NCI-H1930 (cell line): ENCODE measurements at places on chromosomes 12 and 14.

DNA sequence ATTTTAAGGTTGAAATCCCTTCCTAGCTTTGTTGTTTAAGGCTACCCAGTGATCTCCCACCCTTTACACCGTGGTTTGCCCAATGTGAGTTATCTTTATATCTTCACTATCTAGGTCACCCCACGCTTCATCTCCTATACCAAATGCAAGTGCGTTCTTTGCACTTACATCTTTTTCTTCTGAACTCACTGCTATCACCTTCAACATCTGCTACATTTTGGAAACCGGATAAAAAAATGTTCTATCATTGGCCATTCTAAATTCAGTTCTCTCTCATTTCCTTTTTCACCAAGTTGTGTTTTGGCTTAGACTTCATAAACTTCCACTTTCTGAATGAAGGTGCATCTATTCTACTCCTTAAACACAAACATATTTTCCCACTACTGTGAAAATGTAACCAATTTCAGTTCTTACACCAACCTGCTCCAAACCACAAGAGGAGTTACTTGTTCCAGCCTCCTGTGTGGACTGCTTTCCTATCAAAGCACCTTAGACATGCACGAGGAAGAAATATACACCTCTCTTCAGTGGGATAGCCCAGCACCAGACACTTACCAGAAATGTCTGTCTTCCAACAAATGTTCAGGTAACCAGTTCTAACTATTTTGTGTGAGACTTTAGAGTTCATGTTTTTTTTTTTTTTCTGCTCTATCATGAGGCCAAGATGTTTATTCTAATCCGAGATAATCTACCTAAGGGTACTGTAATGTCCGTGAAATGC is 21.9 kb downstream of the CLEC9A start:
- no peak for DNase-seq

- DNase-seq = no peak
These were observed 81.5 kb downstream of the ESR2 start for GRCh38 chr14:64212666-64213065.

DNA sequence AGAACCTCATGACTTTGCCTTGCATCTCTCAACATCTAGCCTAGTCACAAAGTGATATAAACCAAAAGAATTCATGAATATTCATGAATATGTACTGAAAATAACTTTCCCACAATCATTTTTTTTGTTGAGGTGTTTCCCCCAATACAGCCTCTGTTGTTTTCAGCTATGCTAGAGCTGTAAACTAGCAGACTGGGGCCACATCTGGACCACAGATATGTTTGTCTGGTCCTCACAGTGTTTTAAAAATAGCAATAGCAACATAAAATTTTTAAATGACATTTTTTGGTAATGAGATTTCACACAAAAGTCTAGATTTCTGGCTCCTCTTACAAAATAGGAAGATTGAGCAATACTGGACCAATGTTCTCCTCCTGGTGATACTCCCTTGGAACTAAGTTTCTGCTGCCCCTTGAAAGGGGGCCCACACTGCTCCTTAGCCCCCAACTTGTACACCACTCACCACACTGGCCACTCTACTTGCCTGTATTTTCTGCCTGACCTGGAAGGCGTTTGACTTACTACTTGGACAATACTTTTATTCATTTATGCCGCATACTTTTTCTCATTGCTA is 81.2 kb downstream of the BMP4 start:
- DNase-seq = no peak

GRCh38 chr12:132186208-132186856 is 42.1 kb downstream of the NOC4L start:
- no peak for DNase-seq

DNA sequence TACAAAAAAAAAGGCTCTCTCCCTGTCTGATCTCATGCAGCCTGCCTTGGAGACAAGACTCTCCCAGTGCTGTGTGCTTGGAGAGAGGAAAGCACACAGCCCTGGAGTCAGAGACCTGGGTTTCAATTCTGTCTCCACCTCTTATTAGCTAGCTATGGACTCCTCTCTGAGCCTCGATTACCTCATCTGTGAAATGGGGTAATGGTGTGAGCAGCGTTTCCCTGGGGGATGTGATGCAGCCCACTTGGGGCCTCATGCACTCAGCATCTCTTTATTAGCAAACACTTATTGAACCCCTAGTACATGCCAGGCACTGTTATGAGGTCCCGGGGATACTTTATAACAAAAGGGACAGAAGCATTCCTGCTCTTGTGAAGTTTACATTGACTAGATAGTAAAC is 12.5 kb downstream of the SDS start:
- DNase-seq = no peak

- no peak for DNase-seq
These were observed 290.9 kb downstream of the BTG1 start for GRCh38 chr12:91854725-91855124.

DNA sequence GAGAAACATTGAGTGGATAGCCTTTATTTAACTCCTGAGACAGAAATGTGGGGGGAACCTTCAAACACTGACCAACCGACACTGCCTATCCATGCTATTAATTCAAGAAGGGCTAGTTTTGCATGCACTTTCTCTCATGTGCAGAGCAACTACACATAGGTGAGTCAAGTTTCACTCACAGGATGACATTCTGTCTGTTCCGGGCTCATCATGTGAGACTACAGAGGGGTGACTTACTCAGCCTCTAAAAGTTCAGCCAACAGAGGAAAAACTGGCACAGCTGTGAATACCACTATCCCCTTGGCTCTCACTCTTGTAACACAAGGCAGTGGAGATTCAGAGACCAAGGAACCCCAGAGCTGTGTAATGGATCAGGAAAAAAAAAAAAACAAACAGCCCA is 13.3 kb downstream of the BEST3 start:
- no peak for DNase-seq

DNA sequence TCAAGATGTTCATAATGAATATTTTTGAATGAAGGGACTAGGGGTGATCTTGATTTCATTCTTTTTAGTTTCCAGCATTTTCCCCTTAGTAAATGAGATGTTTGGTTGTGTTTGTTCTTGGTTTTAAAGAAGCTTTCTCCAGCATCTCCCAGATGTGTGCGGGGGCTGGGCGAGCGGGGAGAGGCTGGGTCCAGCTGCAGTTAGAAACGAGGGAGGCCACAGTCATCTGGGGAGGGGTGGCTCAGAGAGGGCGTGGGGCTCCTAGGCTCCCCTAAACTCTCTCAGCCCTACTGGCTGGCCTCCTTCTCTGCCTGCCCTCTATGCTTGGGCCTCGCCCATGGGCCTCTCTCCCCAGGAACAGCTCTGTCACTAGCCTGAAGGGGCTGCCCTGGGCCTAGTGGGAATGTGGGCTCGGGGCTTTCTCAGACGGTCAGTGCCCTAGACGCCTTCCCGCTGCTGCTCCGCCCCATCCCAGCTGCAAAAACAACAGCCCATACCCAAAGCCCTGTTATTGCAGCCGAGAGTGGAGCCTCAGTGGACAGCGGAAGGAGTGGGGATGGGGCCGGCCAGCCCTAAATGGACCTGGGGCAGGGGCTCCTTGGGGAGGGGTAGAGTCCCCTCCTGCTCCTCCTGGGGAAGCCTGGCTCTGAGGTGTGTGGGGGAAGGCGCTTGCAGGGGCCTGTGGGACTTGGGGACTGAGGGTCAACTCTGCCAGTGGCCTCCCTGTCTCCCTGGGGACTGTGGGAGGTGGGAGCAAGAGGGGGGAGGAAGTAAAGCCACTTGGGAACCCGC is 18.3 kb upstream of the EIF2B2 start:
- no peak for DNase-seq

DNA sequence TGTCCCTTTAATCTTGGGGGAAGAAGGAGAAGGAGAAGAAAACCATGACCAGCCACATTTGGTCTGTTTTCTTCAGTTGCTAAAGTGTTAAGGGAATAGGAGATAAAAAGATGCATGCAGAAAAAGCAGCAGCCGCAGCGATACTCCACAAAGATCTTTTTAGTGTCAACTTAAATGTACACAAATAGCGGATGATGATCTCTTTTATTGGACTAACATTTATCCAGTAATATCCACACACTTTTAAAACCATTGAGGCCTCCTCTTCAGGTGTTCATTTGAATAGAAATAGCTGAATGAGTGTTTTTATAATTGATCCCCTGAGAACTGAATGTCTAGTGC is 83.5 kb downstream of the PAPOLA start:
- no peak for DNase-seq

DNA sequence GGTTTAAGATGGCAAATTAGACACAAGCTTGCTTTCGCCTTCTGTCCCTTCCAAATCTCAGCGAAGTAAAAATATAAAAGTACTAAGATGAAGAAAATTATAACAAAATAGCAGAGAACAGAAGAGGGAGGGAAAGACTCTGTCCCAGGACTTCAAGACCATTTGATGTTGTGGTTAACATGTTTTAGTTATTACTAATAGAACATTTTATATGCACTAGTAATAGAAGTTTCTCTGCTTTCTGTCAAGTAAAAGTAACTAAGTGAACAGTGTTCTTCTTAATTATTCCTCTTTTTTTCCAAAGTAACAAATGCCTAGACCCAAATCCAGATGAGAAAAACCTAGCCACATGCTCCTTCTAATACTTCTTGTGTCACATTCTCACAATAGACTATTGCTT is 85.1 kb upstream of the DAAM1 start:
- no peak for DNase-seq

- no peak for DNase-seq
These were observed 172.4 kb downstream of the PHETA1 start for GRCh38 chr12:111196532-111196931.

- DNase-seq = peak; percentile 88
These were observed 151.6 kb downstream of the SYT1 start for GRCh38 chr12:79016181-79016580.

- DNase-seq = no peak
These were observed 161.9 kb upstream of the WSCD2 start for GRCh38 chr12:107967170-107967569.

DNA sequence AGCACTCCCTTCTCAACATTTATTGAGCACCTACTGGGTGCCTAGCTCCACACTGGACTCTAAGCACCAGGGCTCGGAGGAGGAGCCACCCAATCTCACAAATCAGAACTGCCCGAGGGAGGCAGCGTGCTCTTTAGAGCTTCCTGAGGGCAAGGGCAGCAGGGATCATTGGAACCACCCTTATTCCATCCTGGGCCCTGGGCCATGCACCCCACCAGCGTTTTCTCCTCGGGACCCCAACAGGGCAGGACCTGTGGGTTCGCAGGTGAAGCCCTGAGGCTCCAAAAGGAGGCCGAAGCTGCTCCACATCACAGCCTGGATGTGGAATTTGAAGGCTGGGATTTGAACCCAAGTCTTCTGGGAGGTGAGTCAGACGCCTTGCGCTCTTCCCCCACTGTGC is 15.4 kb downstream of the TMEM119 start:
- no peak for DNase-seq

GRCh38 chr14:31726337-31726736 is 165.1 kb downstream of the NUBPL start:
- DNase-seq = no peak

DNA sequence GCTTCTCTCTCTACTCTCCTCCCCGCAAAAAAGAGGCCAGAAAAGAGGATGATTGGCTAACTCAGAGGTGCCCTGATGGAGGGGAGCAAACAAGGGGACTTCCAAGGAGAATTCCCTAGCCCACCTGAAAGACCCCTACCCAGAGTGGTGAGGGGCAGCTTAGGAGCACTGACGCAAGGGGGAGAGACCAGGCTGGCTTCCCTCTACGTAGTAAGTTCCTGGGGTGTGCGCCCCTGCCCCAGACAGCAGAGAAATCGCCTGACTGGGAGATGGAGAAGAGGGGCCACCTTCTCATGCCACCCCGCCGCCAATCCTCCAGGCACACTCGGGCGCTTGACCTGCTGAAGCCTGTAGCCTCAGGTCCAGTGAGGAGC is 2.1 kb upstream of the DIO3 start:
- DNase-seq = no peak

DNA sequence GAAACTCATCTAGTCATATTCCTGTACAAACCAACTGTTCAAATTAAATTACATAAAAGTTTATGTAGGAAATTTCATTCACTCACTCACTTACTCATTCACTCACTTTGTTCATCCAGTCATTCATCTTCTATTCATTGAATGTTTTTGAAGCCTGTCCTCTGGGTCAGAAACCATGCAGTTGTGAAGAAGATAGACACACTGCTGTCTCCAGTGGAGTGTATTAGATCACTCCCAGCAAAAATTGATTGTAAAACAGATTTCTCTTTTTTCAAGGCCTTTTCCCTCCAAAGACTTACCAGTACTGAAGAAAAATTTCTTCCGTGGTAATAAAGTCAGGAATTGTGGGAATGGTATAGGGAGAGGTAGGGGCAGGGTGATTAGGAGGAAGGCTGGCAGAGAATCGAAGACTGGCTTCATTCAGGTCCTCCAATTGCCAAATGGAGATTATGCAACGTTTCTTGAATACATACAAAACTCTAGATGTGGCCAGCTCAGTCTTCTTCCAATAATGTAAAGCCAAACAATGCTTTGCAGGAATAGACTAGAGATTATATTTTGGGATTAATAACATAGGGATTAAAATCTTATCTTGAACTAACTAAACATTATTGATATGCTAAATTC is 9.1 kb downstream of the LRRK2 start:
- no peak for DNase-seq

GRCh38 chr14:53346988-53347387 is 193.9 kb upstream of the DDHD1 start:
- DNase-seq = no peak

- no peak for DNase-seq
These were observed 417.1 kb upstream of the TMTC1 start for GRCh38 chr12:30200864-30201263.

DNA sequence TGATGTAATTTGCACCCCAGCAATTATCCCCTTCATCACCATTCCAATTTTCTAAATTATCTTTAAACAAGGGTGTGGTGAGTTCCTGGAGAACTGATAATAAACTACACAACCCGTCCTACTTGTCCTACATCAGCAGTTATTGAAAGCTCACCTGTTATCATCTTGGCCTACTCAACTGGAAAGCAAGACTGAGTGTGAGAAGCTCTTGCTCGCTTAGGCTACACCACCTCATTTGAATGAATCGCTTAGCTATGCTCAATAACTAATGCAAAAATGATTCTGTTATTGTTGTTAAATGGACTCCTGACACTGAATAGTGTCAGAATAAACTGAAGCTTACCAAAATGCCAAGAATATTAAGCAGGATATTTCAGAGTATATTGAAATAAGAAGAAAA is 115.4 kb upstream of the BTG1 start:
- no peak for DNase-seq

GRCh38 chr12:90126125-90126524 is 417.5 kb upstream of the ATP2B1 start:
- DNase-seq = no peak

- DNase-seq = peak; percentile 94
These were observed 11.7 kb upstream of the OTX2 start for GRCh38 chr14:56821805-56822610.

DNA sequence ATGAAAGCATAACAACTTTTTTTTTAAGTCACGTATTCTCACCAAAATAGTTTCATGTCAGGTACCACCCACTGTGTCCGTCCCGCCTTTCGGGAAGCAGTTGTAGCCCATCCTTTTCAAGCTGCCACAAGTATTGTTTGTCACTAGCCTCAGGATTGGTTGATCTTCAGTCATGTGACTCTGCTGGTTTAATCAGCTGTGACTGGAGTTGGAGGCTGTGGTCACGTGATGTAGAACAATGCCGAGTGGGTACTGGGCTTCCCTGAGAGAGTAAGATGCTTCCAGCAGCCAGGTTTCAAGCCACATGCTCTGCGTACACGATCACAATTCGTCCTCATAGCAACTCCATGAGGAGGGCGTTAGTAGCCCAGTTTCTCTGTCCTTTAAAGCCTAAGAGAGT is 83.0 kb upstream of the WSCD2 start:
- no peak for DNase-seq

GRCh38 chr12:6778217-6778573 is 5.9 kb downstream of the LAG3 start:
- DNase-seq = no peak

- DNase-seq = no peak
These were observed 52.2 kb upstream of the CD163 start for GRCh38 chr12:7555752-7556151.
